Gastrocnemius medialis (tissue), 4 donors: ENCODE measurements at places on chromosomes 6 and 20.

- no peak for DNase-seq
Observed at GRCh38 chr6:92433911-92434310, 985.4 kb downstream of the EPHA7 start.

DNA sequence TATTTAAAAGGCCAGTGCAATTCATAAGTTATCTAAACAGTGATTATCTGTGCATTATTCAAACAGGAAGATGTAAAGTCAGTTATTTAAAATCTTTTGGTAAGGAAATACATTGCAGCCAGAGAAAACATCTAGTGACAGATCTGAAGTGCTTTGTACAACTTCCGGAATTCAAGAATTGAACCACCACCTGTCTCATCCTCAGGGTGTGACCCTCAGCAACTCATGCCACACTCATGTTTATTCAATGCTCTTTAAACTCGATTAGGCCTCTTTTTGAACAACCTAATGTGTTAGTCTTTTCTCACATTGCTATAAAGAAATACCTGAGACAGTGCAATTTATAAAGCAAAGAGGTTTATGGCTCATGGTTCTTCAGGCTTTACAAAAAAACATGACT, 62.6 kb upstream of the GGTLC1 start:
- no peak for DNase-seq

DNA sequence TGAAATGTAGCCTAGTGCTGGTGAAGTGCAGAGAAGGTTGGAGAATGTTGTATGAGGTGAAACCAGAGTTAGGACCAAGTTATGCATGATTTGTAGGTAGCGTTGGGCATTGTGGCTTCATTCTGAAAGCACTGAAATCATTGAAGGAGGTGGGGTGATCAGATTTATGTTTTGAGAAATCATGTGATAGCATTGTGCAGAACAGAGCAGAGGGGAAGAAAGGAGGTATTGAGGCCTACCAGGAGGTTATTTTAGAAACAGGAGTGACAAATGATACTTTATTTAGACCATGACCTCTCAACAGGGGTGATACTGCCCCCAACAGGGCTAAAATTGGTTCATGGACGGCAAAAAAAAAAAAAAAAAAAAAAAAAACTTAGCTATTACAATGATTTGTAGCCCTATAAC, 15.6 kb upstream of the HMGN3 start:
- DNase-seq: no peak

- DNase-seq: no peak
Observed at GRCh38 chr6:3911614-3912336, 62.6 kb downstream of the FAM50B start.

DNA sequence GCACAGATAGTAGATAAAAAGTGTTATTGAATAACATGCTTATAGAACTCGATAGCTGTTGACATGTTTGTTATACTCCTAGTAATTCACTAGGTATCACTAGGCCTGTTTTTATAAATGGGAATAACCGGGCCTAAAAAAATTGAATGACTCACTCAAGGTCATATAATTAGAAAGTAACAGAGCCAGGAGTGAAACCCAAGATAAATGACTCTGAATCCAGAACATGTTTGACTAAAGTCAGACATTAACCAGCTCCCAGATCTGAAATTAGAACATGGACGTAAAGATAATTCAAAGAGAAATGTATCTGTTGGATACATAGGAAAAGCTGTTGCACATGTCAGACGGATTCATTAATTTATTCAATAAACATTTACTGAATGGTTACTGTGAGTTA, 26.9 kb downstream of the RGS17 start:
- no peak for DNase-seq

GRCh38 chr6:136945072-136945471, 23.0 kb downstream of the SLC35D3 start:
- no peak for DNase-seq

GRCh38 chr6:33430991-33431879, 11.4 kb downstream of the SYNGAP1 start:
- DNase-seq: no peak

GRCh38 chr20:4161401-4162251, 146.3 kb upstream of the RNF24 start:
- DNase-seq: no peak

- DNase-seq: no peak
Observed at GRCh38 chr20:54335299-54335698, 127.4 kb downstream of the PFDN4 start.

DNA sequence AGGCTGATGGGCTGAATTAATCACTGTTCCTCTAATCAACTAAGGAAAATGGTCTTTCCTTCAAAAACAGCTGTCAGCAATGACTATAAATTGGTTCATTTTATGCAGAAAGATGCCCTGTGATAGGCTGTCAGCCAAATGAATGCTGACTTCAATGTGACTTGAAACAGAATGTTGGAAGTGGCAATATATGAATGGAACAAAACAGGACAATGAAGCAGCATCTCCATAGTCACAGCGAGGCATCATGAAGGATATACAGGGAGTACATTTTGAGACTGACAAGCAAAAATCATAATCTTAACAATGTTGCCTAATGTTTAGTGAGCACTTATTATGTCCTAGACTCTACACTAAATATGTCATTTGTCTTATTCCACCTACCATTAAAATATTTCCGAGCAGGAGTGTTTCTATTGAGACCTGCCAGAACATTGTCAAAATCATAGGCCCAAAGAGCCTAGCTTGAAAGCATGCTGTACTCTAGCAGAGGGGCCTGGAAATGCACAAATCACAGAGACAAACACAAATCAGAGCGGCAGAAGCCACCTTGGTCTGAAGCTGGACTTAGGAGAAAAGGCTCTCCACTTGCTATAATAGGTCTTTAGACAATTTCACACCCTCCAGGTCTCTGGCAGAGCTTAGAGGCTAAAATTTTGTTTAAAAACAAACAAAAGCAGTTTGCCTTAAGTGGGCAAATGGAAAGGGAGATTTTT, 63.3 kb downstream of the FAM50B start:
- no peak for DNase-seq

DNA sequence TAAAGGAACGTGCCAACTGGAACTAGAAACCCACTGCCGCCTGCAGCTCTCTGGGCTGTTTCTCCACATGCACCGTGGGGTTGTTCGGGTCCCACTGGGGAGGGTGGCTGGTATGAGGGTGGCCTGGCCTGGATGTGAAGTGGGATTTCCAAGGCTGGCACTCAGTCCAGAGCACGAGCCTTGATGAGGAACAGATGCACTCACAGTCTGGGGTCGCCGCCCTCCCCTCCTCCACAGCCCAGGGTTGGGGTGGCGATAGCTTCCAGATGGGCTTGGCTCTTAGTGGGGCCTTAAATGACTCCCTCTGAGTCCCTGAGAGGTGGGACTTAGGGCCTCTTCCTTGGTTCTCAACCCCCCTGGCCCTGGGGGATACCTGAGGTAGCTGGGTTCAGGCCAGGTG, 30.7 kb upstream of the ANGPT4 start:
- DNase-seq: no peak

DNA sequence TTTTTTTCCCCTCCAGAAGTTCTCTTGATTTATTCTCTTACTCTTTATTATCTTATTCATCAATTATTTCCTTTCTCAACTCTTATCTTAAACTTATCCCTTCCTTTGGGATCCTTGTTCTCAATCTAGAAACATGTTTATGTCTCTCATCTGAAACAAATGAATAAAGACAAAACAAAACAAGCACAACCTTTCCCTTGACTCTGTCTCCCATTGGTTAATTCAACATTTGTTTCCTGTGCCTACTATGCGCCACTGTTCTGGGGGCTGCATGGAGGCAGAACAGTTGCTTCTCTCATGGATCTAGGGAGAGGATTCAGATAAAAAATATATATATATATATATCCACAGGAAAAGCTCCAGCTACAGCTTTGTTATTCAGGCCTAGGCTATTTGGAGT, 5.2 kb upstream of the MRAP2 start:
- no peak for DNase-seq

DNA sequence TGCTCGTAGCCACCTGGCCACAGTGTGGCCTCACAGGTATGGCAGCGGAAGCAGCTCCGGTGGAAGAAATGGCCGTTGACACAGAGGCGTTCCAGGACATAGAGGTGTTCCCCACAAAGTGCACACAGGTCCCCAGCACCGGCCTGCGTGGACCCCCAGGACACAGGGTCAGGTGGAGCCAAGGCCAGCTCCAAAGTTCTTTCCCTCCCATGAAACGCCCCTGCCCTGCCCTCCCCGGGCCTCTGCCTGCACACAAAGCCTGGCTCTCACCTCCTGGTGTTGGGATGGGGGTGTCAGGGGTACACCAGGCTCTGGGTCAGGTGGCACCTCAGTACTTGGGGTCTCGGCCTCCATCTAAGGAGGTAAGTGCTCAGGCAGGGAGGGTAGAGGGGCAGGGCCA, 6.6 kb downstream of the SMPD2 start:
- DNase-seq: no peak

- no peak for DNase-seq
Observed at GRCh38 chr6:32779036-32779435, 15.7 kb upstream of the HLA-DQB2 start.

GRCh38 chr6:109456710-109457561, 1.4 kb upstream of the MICAL1 start:
- peak; percentile 33 for DNase-seq
